GM23248 (cell line): ENCODE measurements at places on chromosomes 5 and 9.
A peak's percentile ranks its signal among the peaks of the same experiment; 100 is the strongest.

DNA sequence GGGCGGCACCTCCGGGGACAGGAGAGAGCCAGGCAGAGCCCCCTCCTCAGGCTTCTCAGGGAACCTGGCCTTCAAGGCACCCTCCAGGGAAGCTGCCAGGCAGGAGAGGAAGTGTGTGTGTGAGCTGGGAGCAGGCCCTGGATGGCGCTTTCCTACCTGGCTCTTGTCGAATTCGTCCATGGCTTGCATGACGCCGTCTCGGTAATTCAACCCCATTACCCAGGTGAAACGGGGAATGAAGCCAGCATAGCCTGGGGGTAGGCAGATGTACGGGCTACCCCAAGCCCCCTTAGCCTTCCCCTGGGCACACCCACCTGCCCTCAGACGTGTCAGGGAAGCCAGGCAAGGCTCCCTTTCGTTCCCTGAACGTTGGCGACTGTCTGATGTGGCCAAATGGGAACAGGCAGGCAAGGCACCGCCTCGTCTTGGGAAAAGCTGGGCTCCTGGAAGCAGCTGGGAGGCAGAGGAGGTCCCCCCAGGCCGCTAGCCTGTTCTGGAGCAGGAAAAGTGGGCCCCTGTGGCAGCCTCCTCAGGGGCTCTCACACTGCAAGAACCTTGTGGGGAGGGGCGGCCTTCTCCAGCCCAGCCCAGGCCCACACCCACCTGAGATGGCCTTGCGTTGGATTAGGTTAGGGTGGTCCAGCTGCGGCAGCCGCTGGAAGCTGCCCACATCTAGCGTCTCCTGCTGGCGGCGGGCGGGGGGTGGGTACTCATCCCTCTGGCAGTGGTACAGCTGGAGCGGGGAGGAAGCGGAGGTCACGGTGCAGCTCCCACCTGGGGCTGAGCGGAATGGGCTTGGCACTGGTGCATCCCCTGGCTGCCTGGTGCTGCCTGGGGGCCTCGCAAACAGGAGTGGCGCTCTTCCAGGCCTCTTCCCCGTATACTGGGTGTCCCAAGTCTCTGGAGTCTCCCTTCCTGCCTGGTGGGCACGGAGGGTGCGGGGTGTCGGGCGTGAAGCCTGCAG is 3.7 kb downstream of the TUBB4B start:
- peak; percentile 36 for DNase-seq

DNA sequence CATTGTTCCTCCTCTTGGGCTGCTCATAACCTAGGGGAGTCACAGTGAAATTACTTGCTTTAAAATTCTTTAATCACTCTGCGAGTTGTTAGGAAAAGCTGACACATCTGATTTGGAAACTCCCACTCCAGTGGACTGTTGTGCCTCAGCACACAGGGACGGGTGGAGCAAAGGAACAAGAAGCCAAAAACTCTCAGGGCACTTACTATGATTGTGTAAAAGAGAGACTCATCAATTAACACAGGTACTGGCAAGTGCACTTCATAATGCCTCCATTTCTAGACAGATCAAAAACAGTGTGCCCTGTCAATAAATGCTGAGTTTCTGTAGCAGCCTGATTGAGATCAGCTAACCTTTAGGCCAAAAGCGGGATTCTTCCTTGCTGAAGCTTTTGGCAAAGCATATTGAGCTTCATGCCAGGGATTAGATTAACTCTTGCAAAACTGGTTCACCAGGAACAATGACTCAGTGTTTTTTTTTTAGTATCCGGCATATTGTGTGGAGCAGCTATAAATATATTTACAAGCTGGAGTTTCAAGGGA is 55.9 kb downstream of the TMC1 start:
- peak; percentile 91 for DNase-seq

DNA sequence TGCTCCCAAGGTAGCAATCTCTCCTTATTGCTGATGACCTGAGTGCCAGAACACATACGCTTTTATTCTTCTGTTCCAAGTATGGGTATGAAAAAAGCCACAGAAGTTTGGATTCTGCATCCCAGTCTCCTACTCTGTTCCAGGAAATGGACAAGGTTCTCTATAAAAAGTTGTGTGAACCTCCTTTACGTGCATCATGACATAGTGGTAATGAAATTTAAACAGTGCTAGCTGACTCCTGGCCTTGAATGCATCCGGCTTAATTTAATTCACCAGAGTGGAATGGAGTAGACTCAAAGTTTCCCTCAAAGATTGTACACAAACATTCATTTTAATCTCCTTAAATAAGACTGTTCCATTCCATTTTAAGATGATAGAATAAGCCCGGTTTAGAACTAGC is 68.9 kb downstream of the LURAP1L start:
- no peak for DNase-seq

DNA sequence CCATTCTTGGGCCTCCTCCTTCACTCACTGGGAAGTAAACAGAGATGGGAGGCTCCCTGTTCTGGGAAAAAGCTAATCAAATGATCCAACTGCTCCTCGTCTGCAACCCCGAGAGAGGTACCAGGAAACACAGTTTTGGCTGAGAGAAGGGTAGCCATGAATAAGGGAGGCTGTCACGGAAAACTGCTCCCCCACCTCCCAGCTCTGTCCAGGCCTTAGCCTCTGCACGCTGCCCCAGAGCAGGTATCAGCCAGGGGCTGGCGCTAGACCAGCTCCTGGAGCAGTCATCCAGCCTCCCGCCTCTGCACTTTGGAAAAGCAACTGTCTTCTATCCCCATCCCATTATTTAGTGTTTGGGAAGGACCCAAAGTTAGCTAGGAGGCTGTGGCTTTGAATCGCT is 266.1 kb downstream of the NDUFS4 start:
- no peak for DNase-seq

DNA sequence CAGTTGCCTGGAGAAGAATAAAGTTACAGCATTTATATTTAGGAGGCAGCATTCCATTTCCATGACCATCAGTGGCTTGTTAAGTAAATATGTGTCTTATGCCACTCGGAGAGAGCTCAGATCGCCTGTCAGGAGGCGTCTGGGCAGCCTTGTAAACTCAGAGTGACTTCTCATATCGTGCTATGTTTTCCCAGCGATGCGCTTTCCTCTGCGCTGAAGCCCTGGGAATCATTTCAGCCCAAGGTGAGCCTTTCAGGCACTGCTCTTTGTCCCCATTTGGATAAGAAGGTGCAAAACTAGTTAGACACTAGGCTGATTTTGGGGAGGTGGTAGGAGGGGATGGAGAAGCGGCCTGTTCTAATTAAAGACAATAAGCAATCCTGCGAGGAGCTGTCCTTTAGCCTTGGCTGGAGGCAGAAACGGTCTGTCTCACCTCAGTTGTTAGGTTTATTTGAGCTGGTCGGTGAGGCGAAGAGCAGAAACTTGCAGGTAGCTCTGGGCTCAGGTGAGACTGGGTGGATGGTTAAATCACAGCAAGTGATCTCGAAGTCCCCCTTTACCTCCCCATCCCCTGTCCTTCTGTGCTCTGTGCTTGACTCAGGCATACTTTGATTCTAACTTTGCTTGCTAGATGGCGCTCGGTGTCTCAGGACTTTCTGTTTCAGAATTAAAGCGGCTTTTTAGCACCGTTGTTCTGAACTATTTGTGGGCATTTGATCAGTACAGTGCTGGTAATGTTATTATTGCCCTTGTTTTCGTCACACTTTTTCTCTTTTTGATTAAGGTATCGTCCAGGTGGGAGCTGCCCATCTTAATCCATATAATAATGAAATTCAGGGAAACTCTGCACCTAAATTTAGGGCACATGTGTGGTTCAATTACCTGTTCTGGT is 24.6 kb downstream of the NR2F1 start:
- peak; percentile 74 for DNase-seq

GRCh38 chr5:179765400-179765799 is 28.4 kb upstream of the LTC4S start:
- DNase-seq: peak; percentile 94

- DNase-seq: no peak
Measured at GRCh38 chr5:64526734-64527439, 21.1 kb downstream of the RGS7BP start.

DNA sequence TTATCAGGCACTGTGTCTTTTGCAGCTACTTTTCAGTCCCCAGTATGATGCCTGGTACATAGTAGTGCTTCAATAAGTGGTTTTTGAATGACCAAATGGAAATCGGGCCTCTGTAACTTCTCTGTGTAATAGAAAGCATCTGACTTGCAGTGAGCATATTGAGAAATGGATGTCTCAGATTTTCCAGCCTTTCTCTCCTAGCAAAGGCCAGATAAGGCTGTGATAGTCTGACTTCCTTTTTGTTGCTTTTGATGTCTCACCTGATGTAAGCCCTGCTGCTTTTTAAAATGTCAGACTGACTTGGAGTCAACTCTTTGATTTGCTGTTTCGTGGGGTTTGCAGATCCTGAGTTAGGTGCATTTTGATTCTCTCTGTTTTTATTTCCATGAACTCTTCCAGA is 590.0 kb upstream of the ZNF608 start:
- DNase-seq: peak; percentile 34

DNA sequence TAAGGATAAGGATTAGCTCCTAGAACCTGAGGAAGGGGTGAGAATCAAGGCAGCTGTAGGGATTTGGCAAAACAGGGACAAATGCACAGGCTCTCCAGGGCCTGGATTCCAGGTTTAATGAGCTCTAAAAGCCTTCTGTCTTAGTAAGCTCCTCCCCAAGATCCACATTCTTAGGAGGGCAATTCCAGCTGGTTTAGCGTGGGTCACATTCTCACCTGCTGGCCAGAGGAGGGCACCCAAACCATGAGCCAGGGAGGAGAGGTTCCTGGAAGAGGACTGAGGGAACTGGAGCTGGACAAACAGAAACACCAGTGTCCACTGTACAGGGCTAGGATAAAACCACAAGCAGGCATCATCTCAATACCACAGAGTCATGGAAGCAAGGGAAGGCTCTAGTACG is 480.0 kb downstream of the CCDC171 start:
- DNase-seq: peak; percentile 47

- DNase-seq: no peak
Measured at GRCh38 chr9:35856206-35856605, 14.0 kb downstream of the OR13J1 start.

GRCh38 chr9:134847752-134848432 is 32.7 kb upstream of the FCN2 start:
- no peak for DNase-seq

DNA sequence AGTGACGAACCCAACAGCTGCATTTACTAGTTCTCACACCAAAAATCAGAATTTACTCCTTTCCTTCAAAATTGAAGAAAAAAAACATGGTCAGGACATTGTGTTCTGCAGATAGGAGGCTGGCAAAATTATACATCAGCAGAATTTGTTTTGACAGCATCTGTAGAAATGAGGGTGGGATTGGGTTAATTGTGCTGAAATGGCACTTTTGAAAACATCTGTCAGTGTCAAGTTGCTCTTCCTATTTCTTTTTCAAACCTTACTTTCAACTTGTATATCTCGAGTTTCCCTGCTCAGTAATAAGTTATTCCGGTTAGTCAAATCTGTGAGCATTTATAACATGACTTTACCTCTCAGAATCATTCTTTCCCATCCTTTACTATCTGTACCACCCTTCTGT is 19.8 kb downstream of the WDR36 start:
- DNase-seq: no peak

DNA sequence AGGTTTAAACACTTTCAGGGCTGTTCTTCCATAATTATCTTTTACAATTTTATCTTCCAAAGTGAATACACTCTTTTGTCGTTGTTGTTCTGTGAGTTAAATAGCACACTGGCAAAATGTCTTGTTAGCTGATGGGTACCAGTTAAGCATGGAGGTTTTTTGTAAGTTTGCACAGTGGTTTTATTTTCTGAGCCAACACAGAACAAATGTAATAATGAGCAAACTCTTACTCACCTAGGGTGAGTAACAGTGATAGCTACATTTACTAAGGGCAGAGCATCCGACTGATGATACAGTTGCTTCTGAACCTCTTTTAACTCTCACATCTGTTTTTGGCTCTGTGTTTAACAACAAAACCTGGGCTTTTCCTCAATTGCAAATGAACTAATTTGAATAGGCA is 103.2 kb downstream of the CTNND2 start:
- no peak for DNase-seq

- peak; percentile 65 for DNase-seq
Measured at GRCh38 chr9:89422151-89422975, 75.5 kb downstream of the SEMA4D start.

DNA sequence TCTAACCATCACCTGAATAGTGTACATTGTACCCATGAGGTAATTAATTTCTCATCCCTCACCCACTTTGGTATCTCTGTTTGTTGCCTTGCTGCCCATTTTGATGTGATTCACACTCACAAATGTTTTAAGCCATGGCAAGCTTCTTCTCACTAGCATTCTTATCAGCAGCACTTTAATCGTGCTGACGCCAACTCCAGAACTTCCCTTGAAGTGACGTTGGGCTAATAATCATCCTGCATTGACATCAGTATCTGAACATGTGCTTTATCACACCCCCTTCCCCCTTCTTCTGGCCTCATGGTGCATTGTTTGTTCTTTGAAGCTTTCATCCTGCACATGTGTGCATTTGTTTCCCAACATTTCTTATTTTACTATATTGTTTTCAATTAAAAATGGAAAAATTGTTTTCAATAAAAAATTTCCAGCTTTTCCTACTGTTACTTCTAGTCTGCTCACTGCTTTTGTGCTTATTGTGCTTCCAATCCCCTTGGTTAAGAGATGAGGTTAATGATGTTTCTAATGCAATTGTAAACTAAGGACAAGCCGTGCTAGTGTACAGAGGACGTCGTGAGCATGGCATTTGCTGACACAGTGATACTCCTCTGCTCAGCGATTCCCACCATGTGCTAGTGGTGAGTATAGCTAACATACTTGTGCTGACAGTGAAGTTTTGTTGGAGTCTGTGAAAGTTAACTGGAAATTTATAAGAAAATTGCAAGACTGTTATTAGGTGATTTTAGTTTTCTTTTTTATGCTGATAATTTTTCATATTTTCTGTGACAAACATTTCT is 238.5 kb downstream of the KDM4C start:
- no peak for DNase-seq

GRCh38 chr9:115036691-115037090 is 81.3 kb downstream of the TNC start:
- no peak for DNase-seq

- DNase-seq: peak; percentile 82
Measured at GRCh38 chr9:132026932-132027585, 52.6 kb downstream of the MED27 start.

GRCh38 chr5:164394686-164395194 is 889.3 kb downstream of the MAT2B start:
- DNase-seq: no peak

GRCh38 chr5:58255970-58256369 is 203.9 kb downstream of the PLK2 start:
- DNase-seq: peak; percentile 23

DNA sequence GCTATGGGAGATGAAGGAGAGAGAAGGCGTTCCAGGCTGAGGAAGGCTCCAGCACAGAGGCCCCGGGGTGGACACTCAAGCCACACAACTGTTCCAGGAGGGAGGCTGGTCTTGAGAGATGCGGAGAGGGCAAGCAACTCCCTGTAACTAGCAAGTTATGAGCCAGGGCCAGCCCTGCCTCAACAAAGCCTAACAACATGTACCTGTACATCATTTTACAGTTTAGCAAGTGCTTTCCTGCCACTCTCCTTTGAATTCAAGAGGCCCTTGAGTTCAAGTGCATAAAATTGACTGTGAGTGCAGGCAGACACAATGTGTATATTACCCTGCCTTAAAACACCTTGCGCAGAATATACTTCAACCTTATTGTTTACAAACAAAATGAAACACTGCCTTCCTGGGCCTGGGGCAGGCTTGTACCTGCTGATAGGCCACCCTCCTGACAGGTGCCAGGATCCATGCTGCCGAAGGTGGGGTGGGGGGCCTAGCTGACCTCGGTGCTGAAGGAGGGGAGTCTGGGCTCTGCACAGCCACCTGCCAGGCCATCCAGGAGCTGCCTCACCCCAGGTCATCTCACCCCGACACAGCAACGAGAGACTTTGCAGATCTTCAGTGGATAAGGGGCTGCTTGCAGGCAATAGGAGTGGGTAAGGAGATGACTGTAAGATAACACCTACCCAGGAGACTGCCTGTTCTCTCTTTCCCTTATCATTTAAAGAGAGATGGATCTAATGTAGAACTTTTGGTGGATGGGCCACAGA is 80.0 kb downstream of the PPARGC1B start:
- DNase-seq: no peak
